ENCODE measurements at places on chromosomes 16 and 17.
A peak's percentile ranks its signal among the peaks of the same experiment; 100 is the strongest.

GRCh38 chr16:57409870-57410587 is 5.5 kb downstream of the CCL17 start:
- peak; percentile 33 for DNase-seq

- DNase-seq = no peak
Measured at GRCh38 chr16:2157480-2158261, 2.1 kb downstream of the TRAF7 start.

DNA sequence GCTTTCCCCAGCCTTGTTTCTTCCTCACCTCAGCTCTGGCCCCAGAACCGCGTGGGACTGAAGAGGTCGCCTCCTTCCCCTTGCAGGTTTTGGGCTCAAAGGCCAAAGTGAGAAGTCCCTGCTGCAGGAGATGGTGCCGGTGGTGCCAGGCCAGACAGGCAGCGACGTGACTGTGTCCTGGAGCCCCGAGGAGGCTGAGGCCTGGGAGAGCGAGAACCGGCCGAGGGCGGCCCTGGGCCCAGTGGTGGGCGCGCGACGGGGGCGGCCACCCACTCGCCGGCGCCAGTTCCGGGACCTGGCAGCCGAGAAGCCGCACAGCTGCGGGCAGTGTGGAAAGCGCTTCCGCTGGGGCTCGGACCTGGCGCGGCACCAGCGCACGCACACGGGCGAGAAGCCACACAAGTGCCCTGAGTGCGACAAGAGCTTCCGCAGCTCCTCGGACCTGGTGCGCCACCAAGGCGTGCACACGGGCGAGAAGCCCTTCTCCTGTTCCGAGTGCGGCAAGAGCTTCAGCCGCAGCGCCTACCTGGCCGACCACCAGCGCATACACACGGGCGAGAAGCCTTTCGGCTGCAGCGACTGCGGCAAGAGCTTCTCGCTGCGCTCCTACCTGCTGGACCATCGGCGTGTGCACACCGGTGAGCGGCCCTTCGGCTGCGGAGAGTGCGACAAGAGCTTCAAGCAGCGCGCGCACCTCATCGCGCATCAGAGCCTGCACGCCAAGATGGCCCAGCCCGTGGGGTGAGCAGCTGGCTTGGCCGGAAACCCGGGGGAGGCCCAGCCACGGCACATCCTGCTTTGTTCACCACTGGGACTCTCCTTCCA is 6.0 kb downstream of the ZNF213 start:
- no peak for DNase-seq

GRCh38 chr16:87728026-87728425 is 37.8 kb downstream of the KLHDC4 start:
- DNase-seq = no peak

DNA sequence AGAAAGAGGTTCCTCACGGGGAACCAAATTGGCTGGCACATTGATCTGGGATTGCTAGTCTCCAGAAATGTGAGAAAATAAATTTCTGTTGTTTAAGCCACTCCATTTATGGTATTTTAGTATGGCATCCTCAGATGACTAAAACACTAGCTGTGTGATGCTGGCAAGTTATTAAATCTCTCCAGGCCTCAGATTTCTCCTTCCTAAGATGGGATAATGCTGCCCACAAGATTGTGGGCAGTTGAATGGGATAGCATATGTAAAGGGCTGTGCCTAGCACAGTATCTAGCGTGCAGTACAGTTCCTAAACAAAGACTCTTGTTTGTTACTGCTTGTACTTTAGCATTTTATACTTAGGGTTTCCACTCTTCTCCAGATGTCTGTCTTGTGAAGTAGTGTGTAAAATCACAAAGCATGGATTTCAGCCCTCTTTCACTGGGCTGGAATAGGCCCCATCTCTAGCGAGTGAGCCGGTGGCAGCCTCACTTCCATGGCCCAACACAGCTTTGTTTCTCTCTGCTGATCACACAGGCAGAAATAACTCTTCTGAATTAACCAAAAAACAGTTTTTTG is 38.2 kb upstream of the PHAF1 start:
- DNase-seq = no peak

DNA sequence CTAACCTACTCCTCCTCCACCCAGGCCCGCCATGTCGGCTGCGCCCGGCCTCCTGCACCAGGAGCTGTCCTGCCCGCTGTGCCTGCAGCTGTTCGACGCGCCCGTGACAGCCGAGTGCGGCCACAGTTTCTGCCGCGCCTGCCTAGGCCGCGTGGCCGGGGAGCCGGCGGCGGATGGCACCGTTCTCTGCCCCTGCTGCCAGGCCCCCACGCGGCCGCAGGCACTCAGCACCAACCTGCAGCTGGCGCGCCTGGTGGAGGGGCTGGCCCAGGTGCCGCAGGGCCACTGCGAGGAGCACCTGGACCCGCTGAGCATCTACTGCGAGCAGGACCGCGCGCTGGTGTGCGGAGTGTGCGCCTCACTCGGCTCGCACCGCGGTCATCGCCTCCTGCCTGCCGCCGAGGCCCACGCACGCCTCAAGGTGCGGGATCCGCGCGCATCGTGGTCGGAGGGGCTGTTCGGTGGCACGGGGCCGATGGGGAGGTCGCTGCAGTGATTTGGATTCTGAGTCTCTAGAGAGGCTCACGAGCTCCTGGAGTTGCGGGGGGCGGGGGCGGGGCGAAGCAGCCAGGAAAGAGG is 878 bp downstream of the TRIM72 start:
- DNase-seq = no peak

GRCh38 chr16:2056681-2057407 is 9.1 kb downstream of the TSC2 start:
- peak; percentile 38 for DNase-seq

DNA sequence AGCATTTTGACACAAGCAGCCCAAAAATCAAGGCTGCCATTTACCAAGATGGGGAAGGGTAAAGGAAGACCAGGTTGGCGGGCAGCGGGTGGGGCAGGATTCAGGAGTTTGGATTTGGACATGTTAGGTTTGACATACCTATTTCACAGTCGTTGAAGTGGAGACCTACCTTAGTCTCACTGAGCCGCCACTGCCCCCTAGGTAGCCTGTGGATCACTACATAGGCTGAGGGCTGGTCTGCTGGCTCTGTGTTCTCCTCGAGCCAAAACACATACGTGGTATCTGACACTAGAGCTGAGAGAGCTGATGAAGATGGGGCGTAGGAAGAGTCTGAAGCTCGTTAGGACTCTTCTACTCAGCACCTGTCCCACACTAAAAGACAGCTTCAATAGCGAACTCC is 115.1 kb downstream of the HIC1 start:
- DNase-seq = peak; percentile 69

- DNase-seq = peak; percentile 88
Measured at GRCh38 chr16:67917852-67918236, 13.8 kb downstream of the CTRL start.

DNA sequence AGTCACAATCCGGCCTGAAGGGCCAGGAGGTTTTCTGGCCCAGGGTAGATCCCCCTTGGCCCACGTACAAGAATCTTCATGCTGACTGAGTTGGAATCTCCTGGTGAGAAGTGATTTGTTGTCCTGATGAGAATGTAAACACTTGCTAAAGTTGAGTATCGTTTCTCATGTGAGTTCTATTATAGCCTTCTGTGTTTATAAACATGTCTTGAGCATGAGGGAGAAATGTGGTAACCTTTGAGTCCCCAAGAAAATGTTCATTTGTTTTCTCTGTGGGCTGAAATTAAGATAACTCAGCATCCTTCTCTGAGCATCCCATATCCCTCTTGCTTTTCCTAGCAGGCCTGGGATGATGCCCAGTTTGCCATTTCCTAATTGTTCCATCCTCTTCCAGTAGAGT is 204.8 kb downstream of the FTO start:
- no peak for DNase-seq

DNA sequence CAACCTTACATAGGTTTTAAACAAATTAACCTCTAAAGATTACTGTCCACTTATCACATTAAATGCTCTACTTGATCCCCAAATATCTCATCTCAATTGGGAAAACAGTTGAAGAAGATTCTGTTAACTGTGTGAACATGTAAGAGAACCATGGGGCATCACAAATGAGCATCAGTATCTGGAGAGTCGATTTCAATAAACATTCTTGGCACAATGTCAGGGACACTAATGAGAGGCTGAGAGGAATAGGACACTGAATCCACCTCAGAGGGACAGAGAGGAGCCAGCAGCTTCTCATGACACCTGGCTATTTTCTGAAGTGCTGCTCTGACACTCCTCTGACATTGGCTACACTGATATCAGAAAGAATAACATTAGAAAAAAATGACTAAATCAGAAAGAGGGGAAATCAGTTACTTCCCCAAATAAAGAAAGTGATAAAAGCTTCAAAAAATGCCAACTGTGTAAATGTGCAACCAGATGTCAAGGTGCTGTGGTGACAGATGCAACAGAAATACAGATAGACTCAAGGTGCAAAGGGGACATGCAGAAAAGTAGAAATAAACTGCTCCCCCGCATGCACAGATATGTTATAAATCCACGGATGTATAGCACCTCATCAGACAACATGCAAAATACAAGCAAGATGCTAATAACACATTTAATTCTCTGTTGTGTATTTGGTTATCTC is 67.4 kb downstream of the SNX11 start:
- DNase-seq = no peak

GRCh38 chr16:3152991-3153368 is 18.2 kb downstream of the ZNF213 start:
- DNase-seq = no peak

GRCh38 chr16:27769561-27770255 is 219.8 kb downstream of the KATNIP start:
- peak; percentile 32 for DNase-seq

- no peak for DNase-seq
Measured at GRCh38 chr17:46901291-46901690, 21.7 kb upstream of the GOSR2 start.

GRCh38 chr16:73505577-73505976 is 457.6 kb upstream of the ZFHX3 start:
- DNase-seq = no peak

- DNase-seq = no peak
Measured at GRCh38 chr17:50471009-50471905, 2.6 kb upstream of the CHAD start.

GRCh38 chr16:86347090-86347489 is 163.2 kb upstream of the FOXF1 start:
- no peak for DNase-seq

DNA sequence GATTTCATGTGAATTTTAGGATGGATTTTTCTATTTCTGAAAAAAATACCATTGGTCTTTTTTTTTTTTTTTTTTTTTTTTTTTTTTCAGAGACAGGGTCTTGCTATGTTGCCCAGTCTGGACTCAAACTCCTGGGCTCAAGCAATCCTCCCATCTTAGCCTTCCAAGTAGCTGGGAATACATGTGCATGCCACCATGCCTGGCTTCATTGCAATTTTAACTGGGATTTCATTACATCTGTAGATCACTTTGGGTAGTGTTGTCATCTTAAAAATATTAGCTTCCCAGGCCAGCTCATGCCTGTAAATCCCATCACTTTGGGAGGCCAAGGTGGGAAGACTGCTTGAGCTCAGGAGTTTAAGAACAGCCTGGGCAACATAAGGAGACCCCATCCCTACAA is 54.8 kb downstream of the TOM1L2 start:
- DNase-seq = no peak

DNA sequence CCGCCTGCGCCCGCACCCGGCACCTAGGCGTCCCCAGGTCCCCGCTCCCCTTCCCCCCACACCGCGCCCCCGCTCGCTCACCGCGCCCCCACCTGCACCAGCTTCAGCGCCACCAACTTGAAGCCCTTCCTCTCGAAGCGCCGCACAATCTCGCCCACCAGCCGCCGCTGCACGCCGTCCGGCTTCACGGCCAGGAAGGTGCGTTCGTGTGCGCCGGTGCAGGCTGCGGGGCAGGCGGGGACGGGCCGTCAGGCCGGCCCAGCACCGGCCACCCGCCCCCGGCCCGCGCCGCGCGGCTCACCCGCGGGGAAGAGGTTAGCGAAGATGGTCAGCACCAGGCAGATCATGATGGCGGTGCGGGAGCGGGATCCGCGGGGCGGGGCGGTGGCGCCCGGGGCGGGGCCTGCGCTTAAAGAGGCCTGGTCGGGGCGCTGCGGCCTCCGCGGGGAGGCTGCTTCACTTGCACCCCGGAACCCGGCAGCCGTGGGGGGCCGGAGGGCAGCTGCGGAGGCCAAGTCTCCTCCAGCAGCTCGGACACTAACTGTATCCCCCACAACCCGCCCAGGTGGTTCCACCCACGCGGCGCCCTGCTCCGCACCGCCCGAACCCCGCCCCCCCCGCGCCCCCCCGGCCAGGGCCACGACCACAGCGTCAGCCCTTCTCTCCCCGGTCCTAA is at the start of gene NME3:
Gene NME3, minus strand, starts transcription at position 356 of the 676 bp plus-strand sequence. Its CDS starts 9 bp downstream, at position 347.
- DNase-seq = peak; percentile 57

DNA sequence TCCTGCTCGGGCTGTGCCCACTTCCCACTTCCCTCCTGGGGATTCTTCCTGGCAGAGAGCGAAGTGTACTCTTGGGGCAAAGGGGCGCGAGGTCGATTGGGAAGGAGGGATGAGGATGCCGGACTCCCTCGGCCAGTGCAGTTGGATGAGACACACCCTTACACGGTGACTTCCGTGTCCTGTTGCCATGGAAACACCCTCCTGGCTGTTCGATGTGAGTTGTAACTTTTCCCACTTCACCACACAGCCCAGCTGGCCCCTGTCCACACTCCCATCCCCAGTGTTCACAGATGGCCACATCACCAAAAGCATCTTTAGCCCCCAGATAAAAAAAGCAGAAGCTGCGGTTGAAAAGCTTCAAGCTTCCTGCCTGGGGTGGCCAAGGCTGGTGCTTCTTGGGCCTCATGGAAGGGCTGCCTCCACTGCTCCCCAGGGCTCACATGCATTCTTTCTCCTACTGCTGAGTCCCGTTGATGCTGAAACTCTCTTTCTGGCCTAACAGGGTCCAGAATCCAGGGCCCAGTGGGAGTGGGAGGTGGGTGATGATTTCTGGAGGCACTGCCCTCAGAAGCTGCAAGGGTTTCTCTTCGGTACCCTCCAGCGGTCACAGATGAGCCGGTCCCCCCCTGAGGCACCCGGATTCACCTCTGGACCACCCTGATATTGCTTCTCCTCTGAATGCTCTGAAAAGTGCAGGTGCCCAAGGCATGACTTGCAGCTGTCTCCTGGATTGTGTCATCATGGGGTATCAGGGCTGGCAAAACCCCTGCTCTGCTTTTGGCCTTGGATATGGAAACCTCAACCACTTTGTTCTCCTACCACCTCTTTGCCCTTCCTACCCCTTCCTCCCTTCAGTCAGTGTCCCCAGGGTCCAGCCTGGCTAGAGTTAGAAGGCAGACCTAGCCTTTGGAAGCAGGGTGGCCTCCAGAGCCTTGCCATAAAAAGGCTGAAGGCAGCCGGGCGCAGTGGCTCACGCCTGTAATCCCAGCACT is 2.2 kb upstream of the TRAF4 start:
- no peak for DNase-seq

DNA sequence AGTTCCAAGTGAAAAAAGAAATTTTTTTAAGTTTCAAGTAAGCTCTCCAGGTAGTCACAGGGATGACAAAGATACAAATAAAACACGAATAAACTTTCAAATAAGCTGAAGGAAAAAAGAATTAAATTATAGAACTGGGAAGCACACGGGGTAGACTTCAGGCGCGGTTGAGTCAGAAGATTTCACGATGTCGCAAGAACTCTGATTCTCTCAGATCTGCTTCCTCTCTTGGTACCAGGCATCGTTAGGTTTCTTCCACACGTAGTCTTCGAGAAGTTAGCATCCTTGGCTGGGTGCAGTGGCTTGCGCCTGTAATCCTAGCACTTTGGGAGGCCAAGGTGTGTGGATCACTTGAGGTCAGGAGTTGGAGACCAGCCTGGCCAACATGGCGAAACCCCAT is 784.1 kb upstream of the RBFOX1 start:
- no peak for DNase-seq

GRCh38 chr16:65781363-65781762 is 585.1 kb upstream of the CDH5 start:
- no peak for DNase-seq
